T-helper 2 cell (primary cell): ENCODE measurements at places on chromosomes 13 and 19.

GRCh38 chr13:80055847-80056246 is 285.1 kb downstream of the SPRY2 start:
- no peak for DNase-seq

GRCh38 chr13:24505756-24506155 is 6.8 kb downstream of the PARP4 start:
- DNase-seq: no peak

DNA sequence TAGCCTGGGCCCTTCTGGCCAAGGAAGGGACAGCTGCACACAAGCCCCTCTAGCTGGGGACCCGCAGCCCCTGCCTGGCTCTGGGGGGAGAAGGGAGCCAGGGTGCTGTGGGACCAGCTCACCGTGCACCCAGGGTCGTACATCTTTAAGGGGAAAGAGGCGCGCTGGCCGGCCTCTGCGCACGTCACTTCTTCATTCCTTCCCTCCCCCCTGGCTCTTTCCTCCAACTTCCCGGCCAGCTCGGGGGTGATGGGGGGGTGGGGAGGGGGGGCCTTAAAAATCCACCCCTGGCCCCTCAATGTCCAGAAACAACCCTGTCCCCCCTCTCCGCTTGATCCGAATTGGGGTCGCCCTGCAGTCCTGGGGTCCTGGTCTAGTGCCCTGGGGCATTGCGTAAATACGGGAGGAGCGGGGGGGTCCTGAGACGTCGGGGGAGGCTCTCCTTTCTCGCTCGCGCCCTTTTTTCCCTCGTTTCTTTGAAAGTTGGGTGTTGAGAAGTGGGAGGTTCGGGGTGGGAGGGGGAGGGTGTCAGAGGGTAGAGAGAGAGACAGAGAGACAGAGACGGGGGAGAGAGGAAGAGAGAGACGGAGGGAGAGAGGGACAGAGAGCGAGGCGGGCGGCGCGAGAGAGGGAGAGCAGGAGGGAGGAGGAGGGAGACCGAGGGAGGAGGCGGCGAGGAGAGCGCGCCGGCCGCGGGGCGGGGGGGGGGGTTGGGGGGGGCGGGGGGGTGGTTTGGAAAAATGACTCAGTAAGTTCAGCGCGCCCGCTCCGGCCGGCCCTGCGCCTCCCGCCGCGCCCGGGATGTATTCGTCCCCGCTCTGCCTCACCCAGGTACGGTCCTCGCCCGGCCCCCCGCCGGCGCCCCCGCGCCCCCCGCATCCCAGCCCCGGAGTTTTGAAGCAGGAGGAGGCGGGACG is at the start of gene NFIC:
TSS of gene NFIC (plus strand) at position 748 of the 917 bp plus-strand sequence. CDS start at position 802, 54 bp downstream.
- DNase-seq: no peak

DNA sequence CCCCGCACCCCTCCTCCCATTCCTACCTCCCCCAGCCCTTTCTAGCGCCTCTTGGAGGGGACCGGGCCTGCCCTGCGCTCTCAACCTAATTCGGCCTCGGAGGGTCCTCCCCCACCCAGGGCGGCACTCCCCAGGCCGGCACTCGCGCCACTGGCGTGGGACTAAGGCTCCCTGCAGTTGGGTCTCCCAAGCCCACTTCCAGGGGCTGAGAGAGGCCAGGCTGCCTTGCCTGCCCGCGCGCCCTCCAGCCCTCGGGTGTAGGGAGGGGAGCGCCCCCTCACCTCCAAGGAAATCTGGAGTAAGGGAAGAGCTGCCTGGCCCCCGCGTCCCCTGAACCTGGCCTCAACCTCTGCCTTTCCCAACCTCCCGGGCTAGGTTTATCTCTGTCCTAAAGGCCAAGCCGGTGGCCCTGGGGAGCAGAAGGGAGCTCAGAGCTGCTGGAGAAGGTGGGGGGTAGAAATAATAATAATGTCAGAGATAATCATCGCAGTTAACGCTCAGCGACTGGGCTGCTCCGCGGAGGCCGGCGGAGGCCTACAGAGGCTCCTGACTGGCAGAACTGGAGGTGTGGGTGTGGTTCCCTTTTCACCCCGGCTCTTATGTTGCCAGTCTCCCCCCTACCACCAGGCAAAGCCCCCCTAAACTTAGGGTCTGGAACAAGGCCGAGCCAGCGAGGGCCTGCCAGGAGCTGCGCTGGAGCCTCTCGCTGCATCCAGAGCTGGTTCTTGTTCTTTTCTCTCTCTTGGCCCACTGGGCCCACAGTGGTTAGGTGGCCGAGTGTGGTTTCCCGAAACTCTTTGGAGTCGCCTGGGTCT is 9.6 kb downstream of the ZIC2 start:
- no peak for DNase-seq

DNA sequence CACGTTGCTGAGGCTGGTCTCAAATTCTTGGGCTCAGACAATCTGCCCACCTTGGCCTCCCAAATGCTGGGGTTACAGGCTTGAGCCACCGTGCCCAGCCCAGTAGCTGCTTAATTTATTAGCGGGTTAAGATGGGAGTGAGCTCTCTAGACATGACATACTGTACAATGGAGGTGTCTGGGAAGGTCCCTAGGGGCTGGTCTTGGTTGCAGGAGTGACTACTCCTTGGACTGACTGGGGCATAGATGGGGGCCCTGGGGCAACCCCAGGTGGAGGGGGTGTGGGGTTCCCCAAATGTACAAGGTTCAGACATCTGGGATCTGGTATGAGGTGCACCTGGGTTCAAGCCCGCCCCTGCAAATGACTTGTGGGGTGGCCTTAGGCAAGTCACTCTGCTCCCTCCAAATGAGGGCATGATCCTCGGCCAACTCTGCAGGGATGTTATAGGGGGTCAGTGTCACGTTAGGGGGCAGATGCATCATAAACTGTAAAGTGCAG is 12.8 kb downstream of the CIB3 start:
- DNase-seq: no peak

GRCh38 chr13:30845297-30846214 is 60.5 kb upstream of the MEDAG start:
- DNase-seq: no peak

- DNase-seq: peak; percentile 93
Measured at GRCh38 chr19:19661675-19662251, 1.7 kb downstream of the ATP13A1 start.

DNA sequence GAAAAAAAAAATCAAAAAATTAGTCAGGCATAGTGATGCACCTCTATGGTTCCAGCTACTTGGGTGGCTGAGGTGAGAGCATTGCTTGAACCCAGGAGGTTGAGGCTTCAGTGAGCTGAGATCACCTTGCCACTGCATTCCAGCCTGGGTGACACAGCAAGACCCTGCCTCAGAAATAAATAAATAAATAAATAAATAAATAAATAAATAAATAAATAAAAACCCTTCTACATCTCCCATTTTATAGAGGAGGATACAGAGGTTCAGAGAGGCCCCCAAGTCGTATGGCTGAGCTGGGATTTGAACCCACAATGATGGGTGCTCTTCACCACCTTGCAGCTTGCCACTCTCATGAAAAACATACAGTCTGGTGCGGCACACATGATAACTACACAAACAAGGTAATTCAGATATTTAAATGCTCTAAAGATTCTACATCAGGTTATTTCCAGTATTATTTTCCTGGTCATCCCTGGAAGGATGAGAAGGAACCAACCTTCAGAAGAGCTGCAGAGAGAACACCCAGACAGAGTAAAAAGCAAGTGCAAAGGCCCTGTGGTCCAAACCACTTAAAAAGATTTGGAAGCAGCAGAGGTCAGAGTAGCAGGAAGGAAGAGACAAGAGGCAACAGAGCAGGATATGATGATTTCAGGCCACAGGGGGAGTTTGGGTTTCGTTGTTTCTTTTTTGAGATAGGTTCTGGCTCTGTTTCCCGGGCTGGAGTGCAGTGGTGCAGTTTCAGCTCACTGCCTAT is 29.2 kb upstream of the OR1M1 start:
- DNase-seq: no peak

DNA sequence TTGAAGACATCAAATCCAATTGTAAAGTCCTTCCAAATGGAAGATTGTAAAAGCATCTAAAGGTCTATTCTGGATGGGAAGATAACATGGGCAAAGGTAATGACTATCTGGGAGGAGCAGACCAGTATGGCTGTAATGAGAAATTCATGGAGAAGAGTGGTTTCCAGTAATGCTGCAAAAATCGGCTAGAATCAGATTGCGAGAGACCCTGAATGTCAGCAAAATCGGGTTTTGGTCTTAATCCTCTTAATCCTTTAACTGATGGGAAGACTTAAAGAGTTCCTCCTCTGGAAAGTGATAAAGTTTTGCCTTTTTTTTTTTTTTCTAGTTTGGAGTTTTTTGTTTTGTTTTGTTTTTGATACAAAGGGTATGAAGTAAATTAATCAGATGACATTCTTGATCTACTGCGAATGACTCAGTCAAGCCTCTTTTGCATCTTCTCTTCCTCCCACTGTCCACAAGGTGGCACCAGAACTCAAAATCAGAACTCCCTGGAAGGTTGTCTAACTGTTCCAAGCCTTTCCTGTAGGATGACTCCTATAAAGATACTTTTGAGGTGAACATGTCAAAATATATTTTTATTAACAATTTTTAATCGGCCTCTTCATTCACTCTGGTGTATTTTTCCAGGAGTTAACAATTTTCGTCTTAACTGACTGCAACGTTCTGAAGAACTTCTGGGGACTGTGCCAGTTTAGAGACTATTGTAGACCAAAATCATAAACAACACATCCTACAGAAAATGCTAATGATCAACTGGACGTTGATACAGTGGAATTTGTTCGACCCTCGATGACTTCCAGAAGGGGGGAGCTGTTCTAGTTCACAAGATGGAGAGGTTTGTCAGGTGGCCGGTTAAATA is 213.3 kb upstream of the MIR17HG start:
- DNase-seq: no peak

- no peak for DNase-seq
Measured at GRCh38 chr13:23674795-23675640, 104.8 kb downstream of the TNFRSF19 start.

DNA sequence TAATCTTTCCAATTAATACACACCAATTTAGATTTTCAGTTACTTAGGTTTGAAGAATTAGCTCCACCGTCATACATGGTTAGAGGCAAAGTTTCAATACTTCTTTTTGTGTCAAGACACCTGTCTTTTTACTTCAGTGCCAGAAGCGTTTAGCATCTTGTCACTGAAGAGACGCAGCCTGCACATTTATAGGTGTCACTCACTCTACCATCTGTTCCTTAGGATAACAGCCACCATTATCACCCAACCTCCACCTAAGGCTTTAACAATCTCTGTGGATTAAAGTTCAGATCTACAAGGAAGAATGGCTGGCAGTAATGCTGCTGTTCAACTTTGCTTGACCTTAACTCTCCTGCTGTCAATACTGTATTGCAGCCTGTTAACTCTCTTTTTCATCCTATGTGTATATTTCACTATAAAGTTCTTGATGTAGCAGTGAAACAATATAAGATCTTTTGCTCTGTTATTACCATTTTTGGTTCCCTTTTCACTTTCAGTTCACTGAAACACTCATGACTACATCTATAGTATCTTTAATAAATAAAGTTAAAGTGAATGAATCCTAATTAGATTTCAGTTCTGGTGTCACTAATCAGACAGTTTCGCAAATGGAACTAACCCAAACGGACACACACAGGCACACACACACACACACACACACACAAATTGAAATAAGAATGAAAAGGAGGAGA is 435.6 kb downstream of the PCDH9 start:
- DNase-seq: no peak

DNA sequence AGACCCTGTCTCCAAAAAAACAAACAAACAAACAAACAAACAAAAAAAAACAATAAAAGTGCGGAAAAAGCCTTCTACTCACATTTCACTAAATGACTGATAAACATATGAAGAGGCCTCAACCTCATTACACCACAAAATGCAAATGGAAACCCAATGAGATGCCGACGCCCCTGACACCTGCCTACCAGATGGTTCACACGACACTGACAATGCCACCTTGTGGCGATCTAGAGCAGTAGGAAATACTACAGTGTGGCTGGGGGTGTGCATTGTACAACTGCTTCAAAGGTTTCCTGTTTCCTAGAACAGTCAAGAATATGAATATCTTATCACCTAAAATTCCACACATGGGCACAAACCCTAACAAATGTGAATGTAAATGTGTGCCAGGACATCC is 14.0 kb downstream of the SCGB2B2 start:
- peak; percentile 25 for DNase-seq

- no peak for DNase-seq
Measured at GRCh38 chr13:113351514-113352026, 12.4 kb downstream of the GRTP1 start.
